OCI-LY7 (cell line): ENCODE measurements at places on chromosomes 4 and X.

DNA sequence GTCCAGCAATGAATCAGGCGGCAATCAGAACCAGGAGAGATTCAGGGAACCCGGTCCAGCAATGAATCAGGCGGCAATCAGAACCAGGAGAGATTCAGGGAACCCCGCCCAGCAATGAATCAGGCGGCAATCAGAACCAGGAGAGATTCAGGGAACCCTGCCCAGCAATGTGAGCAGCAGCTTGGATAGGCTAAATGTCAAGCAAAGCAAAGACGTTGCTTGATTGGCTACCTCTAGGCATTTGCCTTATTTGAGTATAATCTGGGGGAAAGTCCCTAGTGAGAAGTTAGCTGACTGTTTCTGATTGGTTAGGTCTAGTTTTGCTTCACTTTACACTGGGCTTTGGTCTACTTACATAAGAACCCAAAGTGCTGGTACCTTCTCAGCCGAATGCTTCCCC, 1212.2 kb upstream of the TENM3 start:
- DNase-seq: no peak

DNA sequence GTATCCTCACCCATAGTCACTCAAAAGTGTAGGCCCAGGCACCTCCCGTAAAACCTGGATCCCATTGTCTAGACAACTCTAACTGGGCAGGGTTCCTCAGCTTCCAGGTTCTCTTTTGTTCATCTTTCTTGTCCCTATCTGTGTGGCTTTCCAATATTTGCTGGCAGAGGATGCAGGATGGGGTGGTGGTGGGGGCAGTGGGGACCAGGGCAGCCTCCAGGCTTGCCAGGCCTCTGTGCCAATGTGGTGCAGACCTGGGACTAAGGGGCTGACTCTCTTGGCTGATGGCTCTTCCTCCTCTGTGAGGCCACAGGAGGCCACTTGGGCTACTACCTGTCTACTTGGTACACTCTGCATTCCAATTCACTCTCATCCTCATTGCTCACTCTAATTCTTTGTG, 76.4 kb downstream of the NBDY start:
- DNase-seq: no peak

DNA sequence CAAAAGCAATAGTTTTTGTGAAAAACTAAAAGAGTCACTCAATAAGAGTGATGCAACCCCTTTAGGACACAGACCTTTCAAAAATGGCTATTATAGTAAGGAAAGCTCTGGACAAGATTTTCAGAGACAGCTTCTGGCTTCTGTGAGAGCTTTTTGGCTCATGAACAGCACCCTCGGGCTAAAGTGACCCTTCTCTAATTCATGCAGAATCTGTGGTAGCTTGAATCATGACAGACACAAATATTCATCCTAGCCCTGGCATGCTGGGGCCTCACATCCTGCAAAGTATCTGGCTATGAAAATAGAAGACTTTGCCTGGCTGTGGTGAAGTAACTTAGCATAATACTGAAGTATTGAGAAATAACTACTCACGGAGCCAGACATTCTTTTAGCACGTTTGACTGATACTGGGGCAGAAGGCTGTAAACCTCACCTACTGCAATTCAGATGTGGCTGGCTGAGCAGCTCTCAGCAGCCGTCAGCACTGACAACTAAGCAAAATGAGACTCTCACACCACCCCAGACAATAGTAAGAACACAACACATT, 327.3 kb downstream of the MAPK10 start:
- no peak for DNase-seq

GRCh38 chr4:93771640-93772411, 56.7 kb upstream of the ATOH1 start:
- DNase-seq: no peak

GRCh38 chr4:100042711-100043110, 92.6 kb upstream of the H2AZ1 start:
- DNase-seq: no peak
